Hepatocyte (in vitro differentiated cells): ENCODE measurements at places on chromosomes 5 and 9. TPM values are rescaled to one million over a fixed set of nuclear protein-coding genes. Genes with fewer than 3 reads are reported as not detected.

DNA sequence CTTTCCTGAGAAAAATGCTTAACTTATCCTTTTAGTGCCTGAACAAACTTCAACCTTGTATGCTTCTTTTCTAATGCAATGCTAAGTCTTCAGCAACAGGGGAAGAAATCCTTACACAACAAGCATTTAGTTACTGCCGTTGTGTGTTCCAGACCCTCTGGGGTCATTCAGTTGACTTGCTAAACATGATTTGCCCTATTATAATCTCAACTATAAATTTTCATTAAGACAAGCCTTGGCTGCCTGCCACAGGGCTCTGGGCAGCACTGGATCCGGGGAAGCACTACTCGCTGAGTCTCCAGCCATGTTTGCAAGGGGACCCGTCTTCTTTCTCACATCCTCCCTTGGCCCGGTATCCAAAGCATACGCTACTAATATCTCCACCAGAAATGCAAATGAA lies 58.1 kb downstream of the PTCH1 start:
- peak; percentile 57 for DNase-seq

IRGM gene
- polyA plus RNA-seq: not detected in 2 replicates

DNA sequence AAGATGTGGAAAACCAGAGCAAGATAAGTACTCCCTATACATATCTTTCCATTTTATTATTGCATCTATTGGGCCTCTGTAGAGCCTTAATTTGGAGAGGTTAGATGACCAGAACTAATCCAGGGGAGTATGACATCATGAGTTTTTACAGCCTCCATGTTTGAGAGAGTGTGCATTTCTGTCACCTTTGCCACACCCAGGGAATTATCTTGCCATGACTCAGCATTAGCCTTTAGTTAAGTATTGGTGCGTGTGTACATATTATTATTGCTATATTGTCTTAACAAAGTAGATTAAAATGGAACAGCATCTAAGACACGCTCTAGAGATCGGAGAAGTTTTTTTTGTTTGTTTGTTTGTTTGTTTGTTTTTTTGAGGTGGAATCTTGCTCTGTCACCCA lies 27.6 kb downstream of the DIMT1 start:
- peak; percentile 19 for DNase-seq

GRCh38 chr9:84139296-84140070 lies 158.9 kb downstream of the RMI1 start:
- peak; percentile 21 for DNase-seq

DNA sequence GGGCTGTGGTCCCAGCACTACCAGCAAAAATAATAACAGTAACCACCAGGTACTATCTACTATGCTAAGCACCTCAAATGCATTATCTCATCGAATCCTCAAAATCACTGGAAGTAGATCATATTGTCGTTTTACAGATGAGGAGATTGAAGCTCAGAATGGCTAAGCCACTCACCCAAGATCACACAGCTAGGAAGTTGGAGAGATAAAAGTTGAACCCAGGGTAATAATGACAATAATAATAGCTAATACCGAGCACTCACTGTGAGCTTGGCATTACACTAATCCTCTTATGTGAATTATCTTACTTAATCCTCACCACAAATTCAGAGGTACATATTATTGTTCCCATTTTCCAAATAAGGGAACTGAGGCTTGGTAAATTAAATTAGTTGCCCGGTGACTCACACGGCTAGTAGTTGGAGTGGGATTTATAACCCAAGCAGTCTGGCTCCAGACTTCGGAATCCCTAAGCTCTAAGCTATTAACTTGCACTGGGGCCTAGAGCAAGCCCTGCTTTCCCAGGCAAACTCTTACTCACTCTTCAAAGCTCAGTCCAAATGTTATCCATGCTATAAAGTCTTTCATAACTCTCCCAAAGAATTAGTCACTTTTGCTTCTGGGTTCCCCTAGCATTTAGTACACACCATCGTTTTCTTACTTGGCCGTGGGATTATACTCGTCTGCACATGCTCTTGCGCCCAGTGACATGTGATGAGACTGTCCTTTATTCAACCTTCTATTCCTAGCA lies 3.8 kb downstream of the ARSI start:
- DNase-seq: peak; percentile 75

- no peak for DNase-seq
Observed at GRCh38 chr5:161895514-161895913, 47.6 kb downstream of the GABRA1 start.

NME5 gene
- 1.8 and 2.6 TPM in 2 replicates for polyA plus RNA-seq
